T47D (cell line): ENCODE measurements at places on chromosomes 7 and 10.

DNA sequence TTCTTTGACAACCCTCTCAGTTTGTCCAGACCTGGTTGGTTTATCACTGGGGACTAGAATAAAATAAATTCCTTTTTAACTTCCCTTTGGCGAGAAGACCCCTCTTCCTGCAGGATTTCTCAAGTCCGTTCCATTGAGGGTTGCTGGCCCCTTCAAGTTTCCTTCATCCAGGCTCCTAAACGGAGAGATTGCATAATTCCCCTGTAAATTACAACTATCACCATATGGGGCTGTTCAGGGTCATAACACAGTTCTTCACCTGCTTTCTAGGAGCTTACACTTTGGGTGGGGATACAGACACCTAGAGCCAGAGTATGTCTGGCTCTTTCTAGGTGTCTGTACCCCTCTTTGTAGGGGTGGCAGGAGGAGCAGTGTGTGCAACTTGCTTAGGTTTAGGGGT lies 3.3 kb upstream of the COPS6 start:
- no peak for DNase-seq

DNA sequence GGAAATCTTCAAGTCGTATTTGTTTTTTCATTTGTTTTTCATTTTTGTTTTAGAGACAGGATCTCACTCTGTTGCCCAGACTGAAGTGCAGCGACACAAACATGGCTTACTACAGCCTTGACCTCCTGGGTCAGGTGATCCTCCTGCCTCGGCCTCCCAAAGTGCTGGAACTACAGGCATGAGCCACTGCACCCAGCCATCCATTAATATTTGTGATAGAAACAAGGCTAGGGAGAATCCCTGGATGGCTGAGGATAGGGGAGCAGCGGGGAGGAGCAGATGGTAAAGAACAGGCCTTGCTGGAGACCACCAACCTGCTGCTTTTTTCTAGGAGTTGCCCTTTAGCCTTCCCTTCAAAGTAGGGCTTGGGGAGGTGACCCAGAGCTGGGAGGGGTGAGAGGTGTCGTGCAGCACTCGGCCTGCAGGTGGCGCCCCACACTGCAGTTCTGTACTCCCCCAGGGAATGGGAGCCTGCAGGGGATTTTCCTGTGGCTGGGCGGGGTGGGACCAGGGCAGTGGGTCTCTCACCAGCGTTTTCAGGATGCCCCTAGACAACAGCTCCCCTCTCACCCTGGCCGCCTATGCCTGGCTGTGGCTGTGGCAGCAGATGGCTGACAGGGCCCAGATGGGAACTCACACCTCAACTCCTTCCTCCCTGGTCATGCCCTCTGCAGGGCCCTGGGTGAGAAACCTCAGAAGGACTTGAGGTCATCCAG lies 12.6 kb upstream of the CDH23 start:
- DNase-seq = peak; percentile 38

DNA sequence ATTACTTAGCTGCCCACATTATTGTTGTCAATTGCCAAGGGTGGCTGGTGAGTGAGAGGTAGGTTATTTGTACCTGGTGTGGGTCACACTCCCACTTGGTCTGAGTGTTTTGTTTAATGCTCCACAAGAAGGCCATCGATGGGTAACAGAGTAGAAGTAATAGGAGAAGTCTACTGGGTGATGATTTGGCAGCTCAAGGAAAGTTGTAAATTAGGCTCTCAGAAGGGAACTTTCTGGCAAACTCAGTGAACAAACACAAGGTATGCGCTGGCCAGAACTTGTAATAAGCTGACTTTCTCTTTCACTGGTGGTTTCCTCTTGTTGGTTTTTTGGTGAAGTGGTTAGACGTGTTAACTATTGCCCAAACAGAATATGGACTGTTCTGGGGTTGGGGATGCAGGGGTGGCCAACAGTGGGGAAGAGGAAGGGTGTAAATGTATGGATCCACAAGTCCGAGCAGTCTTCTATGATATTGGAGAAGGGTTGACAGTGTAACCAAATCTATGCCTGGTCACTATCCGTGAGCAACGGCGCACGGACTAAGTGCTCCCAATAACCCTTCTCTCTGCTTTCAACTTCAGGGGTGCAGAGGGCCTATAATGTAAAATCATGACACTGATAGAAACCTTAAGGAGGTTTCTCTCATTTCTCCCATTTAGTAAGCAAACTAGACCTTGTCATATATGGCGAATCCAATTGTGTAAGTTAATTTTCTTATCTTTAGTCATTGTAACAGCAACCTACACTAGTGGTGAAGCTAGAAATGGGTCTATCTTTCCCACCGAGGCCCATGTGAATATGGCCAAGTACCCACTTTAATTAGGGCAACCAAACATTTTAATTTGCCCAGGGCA lies 212.8 kb downstream of the PTEN start:
- DNase-seq = no peak

DNA sequence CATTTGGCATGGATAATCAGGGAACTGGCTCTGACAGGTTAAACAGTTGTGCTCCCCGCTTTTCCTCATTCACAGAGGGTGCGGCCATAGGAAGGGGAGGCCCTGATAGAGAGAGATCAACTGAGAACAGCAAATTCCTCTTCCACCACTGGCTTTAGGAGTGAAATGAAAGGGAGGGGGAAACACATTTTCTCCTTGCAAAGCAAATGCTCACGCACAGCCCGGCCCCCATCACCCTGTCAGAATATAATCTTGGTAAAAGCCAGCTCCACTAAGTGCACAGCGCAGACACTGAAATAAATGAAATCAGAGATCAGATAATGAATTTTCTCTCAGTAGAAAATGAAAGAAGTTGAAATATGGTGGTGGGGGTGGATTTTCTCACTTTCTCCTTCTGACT lies 187.2 kb downstream of the GLI3 start:
- no peak for DNase-seq

GRCh38 chr7:37504801-37505200 lies 56.1 kb upstream of the ELMO1 start:
- no peak for DNase-seq

DNA sequence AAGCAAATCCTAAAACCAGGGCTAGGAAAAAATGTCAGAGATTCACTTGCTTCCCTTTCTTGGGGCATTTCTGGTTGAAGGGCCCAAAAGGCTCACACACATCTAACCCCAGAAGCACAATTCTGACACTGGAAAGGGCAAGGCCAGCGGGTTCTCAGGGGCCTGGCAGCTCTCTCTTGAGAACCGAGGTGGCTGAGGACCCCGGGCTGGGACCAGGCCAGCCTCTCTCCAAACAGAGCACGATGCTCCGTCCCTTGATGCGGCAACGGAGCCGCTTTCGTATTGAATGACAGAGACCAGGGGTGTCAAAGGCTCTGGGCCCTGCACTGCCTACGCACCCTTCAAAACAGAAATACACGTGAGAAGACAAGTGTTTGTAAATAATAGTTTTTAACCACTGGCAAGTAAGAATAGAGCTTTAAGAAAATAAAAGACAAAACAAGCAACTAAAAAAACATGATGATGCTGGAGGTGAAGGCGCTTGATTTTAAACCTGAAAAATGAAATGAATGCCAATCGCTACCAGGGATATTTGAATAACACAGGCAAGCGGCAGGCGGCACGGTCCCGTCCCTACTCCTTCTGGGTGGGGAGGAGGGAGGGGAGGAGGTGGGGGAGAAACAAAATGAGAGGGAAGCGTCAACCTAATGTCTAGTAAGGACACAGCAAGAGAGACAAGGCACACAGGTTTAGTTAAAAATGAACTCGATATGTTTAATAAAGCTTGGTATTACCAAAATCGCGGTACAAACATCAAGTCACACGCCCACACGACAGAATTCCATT lies 68.0 kb downstream of the SLC29A4 start:
- no peak for DNase-seq

- no peak for DNase-seq
Measured at GRCh38 chr10:71685554-71686232, 33.9 kb downstream of the C10orf105 start.

GRCh38 chr10:73875139-73875475 lies 752 bp upstream of the CAMK2G start:
- no peak for DNase-seq

GRCh38 chr10:86693721-86694369 lies 25.5 kb downstream of the LDB3 start:
- DNase-seq = peak; percentile 61

DNA sequence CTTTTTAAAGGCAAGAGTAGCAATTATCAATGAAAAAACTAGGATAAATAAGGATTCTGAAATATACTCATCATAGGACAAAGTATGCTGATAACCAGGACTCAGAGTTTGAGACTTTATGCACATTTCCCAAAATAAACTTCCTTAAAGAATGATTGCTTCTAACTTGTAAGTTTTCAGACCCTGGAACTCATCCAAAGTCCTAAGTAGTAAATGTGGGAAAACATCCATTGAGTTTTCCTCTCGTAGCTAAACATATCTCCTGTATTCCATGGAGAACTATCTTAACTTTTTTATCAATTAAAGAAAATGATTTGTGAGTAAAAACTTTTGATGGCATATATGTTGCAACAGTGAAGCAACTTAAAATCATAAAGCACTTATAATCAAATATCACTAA lies 285.2 kb upstream of the KLF6 start:
- DNase-seq = no peak

GRCh38 chr7:106537119-106537518 lies 123.8 kb downstream of the CCDC71L start:
- DNase-seq = no peak

DNA sequence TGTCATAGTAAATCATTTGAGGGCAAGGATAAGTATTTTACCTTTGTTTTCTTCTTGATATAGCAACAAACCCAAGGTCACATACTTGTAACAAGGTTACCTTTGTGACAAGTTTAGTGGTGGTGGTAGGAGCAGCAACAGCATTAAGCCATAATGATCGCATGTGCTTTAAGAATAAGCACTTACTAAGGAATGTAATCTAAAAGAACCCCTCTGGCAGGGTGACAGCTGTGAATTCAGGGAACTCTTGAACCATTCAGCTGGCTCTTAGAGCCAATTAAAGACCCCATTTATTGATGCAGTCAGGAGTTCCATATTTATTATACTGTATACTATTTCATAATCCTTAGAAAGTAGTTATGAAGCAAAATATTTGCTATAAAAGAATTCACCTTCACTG lies 370.8 kb downstream of the EXOC4 start:
- DNase-seq = no peak

- DNase-seq = no peak
Measured at GRCh38 chr7:155756322-155756721, 55.9 kb downstream of the SHH start.

DNA sequence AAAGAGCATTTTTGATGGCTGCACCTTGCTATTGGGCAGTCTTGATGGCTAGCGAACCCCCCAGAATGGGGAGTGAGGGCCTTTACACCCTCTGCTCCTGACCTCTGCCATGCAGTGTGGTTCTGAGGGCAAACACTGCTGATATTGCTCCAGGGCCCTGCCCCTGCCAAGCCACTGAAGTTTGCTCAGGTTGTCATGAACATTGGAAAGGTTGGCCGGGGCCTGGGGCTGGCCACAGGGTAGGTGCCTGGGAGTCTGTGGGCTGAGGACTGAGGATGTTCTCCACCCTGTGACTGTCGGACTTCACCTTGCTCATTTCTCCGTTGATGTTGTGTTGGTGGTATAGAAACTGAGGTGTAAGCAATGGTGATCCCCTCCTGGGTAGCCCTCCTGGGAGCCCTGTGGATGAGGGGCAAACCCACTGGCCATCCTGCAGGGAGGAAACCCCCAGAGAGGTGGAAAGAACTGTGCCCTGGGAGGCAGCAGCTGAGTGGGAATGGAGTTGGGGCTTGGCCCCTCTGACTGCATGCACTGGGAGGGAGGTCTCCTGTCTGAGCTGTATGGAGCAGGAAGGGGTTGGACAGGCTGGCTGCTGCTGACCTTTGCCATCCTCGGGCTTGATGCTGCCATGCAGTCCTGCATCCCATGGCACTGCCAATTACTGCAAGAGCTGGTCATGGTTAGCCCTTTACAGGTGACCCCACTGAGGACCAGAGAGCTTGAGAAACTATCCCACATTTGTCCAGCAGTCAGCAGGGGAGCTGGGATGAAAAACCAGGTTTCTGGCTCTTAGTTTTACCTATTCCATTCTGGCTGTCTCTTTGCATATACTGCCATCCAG lies 77.1 kb downstream of the SH2D4B start:
- no peak for DNase-seq

DNA sequence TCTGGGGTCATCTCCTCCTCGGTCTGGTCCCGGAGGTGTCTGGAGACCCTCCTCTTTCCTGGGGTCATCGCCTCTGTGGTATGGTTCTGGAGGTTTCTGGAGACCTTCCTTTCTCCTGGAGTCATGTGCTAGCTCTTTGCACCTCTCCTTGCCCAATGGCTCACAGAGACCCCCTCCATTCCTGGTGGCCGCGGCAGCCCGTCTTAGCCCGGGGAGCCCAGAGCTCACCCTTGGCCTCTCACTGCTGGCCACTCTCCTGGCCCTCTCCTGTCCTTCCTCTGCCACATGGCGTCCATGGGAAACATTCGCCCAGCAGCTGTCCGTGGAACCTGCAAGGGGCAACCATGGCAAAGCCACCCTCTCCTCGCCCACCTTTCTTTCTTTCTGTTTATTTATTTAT lies 20.2 kb upstream of the FOXL3 start:
- no peak for DNase-seq

GRCh38 chr10:81928119-81928518 lies 53.1 kb downstream of the NRG3 start:
- DNase-seq = no peak

GRCh38 chr7:70940597-70940996 lies 191.3 kb upstream of the GALNT17 start:
- no peak for DNase-seq

DNA sequence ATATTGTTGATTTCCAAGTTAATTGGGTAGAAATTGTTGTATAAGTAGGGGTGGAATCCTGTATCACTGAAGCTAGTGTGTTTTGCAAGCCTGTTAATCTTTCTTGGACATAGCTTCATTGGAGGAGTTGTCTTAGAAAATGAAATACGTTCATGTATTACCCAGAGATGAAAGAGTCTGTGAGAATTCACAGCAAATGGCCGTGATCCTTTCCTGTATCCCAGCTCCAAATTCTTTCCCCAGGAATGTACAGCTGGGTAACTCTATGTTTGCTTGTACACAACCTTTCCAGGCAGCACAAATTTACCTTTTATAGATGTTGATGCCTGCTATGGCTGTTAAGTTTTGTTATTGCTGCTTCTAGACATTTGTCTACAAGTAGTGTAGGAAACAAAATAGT lies 18.7 kb downstream of the MYPN start:
- no peak for DNase-seq

DNA sequence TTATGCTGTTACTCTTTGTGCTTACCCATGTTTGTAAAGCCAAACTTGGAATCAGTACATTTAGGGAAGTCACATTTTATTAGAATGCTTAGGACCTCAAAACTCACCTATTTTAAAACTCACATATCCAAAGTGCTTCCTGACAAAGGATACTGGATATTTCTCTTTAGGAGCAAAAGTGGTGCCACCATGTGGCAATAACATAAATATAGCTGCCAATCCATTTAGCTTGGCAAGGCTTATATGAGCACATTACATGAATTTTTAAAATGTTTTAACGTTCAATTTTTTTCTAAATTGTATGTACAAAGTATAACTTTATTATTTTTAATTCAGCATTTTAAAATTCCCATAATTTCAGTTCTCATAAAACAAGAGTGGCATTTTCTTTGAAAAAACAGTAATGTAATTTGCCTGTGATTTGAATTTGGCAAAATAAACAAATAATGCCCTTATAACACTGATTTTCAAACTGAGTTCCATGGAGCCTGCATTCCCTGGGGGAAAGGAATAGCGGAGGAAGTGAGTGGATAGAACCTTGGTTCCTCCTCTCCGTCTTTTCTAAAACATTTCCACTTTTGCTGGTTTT lies 75.4 kb downstream of the HDAC9 start:
- peak; percentile 81 for DNase-seq
